ENCODE measurements at places on chromosomes 12 and 14.
A peak's percentile ranks its signal among the peaks of the same experiment; 100 is the strongest.

DNA sequence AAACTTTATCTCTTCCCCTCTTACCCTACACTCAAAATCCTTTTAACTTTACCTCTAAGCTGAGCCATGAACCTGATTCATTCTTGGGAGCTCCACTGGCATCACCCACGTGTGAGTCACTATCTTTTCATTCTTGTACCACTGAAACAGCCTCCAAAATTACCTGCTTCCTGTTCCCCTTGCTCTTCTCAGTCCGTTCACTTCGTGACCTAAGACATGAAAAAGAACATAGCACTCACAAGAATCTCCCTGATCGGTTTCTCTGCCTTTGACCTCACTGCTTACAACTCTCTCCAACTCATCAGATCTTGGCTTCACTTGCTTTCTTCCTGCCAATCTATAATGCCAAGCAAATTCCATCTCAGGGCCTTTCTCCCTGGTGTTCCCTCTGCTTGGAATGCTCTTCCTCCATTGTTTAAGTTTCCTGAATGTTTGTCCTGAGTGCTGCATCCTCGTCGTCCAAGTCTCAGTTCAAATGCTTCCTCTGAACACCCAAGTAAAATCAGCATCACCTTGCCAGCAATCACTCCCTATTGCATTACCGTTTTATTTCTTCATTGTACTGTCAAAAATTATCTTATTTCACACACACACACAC lies 9.2 kb downstream of the GLIPR1 start:
- DNase-seq, result no peak

DNA sequence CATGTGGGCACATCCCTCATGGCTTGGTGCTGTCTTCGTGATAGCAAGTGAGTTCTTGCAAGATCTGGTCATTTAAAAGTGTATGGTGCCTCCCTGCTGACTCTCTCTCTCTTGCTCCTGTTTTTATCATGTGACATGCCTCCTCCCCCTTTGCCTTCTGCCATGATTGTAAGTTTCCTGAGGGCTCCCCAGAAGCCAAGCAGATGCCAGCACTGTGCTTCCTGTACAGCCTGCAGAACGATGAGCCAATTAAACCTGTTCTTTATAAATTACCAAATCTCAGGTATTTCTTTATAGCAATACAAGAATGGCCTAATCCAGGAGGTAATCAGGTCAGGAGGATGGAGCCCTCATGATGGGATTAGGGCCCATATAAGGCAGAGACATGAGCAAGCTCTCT lies 116.3 kb downstream of the DPF3 start:
- DNase-seq, result no peak

GRCh38 chr14:58846682-58847465 lies 209.1 kb downstream of the DACT1 start:
- no peak for DNase-seq

DNA sequence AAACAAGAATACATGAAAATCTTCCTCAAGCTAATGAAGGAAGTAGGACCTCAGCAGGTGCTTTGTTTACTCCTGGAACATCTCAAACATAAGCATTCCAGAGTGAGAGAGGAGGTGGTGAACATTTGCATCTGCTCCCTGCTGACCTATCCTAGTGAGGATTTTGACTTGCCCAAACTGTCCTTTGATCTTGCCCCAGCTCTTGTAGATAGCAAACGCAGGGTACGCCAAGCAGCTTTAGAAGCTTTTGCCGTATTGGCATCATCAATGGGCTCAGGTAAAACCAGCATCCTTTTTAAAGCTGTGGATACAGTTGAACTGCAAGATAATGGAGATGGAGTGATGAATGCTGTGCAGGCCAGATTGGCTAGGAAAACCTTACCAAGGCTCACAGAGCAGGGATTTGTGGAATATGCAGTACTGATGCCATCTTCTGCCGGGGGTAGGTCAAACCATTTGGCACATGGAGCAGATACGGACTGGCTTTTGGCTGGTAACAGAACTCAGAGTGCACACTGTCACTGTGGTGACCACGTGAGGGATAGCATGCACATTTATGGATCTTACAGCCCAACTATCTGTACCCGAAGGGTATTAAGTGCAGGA lies 1.9 kb downstream of the TOGARAM1 start:
- DNase-seq, result no peak

DNA sequence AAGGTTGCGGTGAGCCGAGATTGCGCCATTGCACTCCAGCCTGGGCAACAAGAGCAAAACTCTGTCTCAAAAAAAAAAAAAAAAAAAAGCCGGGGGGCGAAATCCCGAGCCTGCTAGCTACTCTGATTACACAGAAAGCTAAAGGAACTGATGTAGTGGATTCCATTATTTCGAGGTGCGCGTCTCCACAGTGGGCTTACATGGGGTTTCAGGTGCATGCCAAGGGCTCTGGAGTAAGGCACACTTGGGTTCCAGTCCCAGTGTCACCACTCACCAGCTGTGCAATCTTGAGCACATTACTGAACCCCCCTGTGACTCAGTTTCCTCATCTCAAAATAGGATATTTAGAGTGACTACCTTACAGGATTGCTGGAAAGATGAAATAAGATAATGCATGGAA lies 1.7 kb upstream of the RAB15 start:
- DNase-seq, result no peak

DNA sequence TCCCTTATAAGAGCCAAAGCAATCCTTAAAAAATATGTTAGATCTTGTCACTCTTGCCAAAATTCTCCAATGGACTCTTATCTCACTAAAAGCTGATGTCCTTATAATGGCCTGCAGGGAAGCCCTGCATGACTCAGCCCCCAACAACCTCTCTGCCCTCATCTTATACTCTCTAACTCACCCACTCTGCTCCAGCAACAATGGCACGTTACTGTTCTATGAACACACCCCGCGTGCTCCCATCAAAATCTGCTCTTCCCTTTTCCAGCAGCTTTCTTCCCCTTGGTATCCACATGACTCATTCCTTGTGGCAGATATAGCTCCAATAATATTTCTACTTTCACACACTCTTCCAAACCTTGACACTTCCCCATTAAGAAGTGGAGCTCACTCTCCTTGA lies 108.1 kb downstream of the DENND5B start:
- no peak for DNase-seq

- no peak for DNase-seq
Observed at GRCh38 chr14:91464615-91465205, 45.4 kb downstream of the PPP4R3A start.

- DNase-seq, result no peak
Observed at GRCh38 chr12:2666411-2666810, 128.4 kb upstream of the FKBP4 start.

DNA sequence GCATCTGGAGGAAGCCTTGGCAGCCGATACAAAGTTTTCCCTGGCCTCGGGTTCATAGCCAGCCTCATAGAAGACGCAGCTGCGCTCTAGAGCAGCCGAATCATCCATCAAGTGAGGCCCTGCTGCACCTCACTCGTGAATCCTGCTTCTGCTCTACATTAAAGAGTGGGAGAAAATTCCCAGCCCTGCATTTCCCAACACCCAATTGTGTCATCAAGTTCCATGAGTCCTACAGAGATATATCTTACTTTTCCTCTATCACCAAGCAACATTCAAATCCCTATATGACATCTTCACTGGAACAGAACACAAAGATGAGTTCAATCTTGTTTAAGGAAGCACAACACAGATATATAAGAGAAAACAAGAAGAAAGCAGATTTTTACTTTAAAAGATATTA lies 139.3 kb downstream of the TTC7B start:
- DNase-seq, result no peak

GRCh38 chr12:82968631-82969367 lies 282.1 kb downstream of the TMTC2 start:
- DNase-seq, result no peak

DNA sequence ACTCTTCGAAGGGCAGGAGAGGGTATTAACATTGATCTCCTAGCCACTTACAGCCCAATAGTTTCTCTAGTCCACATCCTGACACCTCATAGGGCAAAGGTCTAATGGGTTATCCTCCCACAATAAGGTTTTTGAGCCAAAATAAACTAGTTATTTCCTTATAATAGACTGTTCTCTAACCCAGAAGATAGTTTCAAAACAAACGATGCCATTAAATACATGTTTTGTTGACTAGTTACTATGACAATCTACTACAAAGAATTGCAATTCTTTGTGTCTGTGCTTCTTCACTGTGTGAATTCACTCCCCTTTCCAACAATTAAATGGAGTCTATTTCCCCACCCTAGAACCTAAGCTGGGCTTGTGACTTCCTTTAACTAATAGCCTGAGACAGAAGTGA lies 6.4 kb upstream of the ACTR10 start:
- DNase-seq, result no peak

- no peak for DNase-seq
Observed at GRCh38 chr14:101292448-101292847, 268.8 kb upstream of the DIO3 start.

GRCh38 chr12:9109737-9110491 lies 5.8 kb downstream of the A2M start:
- no peak for DNase-seq

DNA sequence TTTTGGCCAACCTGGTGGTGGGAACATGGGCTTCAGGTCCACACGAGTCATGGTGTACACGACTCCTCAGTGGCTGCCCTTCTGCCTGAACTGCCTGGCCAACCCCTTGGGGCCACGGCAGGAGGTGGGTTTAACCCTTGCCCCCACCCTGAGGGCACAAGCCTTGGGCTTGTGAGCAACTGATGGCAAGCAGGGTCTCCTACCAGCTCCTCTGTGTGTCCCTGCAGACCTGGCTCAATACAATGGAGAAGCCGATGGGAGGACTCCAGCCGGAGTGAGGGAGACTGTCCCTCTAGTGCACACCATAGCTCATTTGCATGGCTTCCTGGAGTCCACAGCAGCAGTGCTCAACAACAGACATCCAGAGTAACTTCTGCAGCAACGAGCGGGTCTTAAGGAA lies 28.0 kb downstream of the JAG2 start:
- no peak for DNase-seq

- no peak for DNase-seq
Observed at GRCh38 chr12:104747955-104748354, 210.1 kb downstream of the SLC41A2 start.

GRCh38 chr14:64879635-64880220 lies at the start of gene SPTB:
SPTB (minus strand) TSS chr14:64879907; CDS start chr14:64823094, 56,813 bp downstream.
- DNase-seq, result peak; percentile 49

- DNase-seq, result no peak
Observed at GRCh38 chr14:69672356-69672755, 61.0 kb downstream of the SUSD6 start.

DNA sequence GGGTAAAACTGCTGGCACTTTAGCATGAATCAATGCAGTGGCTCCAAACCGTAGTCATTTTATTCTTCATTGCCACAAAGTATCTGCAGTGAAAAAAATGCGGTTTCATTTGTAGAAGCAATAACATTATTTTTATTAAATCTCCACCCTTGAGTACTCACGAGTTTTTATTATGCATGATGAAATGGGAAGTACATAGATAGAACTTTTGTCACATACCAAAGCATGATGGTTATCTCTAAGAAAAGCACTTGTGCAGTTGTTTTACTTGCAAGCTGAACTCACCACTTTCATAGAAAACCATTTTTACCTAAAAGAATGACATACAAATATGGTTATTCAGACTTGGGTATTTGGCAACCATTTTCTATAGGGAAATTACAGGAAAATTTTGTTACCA lies 90.3 kb downstream of the PELI2 start:
- no peak for DNase-seq

DNA sequence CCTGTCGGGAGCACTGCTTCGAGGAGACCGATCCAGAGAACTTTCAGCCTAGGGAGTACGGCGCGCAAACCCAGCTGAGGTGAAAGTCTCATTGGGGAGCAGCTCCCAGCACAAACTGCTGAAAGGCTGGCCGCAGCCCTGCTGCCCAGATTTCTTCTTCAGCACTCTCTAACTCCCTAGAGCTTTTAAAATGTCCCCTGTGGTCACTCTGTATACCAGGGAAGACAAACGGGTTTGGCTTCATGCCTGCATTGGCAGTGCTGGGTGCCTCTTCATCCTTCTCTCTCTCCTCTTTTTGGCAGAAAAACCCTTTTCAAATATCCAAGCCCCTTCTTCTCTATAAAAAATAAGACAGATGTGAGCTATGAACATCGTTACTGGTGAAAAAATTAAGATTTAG lies 34.9 kb downstream of the BBS10 start:
- no peak for DNase-seq

- DNase-seq, result peak; percentile 91
Observed at GRCh38 chr14:92409043-92409442, 86.1 kb downstream of the SLC24A4 start.

GRCh38 chr12:124397807-124398577 lies 103.1 kb downstream of the RFLNA start:
- no peak for DNase-seq

DNA sequence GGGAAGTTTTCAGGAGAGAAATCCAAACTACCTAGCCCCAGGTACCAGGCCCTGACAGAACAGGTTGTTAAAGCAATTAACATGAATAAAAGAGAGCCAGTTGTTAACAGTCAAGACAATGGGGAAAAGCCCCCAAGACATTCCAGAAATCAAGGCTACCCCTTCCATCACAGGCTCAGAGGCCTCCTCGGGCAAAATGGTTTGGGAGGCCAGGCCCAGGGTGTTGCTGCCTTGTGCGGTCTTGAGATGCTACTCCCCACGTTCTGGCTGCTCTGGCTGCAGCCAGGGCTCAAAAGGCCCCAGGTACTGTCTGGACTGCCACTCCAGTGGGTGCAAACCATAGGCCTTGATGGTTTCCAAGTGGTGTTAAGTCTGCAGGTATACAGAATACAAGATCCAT lies 7.0 kb downstream of the CRY1 start:
- DNase-seq, result no peak

GRCh38 chr12:24138041-24138440 lies 188.6 kb upstream of the SOX5 start:
- no peak for DNase-seq

DNA sequence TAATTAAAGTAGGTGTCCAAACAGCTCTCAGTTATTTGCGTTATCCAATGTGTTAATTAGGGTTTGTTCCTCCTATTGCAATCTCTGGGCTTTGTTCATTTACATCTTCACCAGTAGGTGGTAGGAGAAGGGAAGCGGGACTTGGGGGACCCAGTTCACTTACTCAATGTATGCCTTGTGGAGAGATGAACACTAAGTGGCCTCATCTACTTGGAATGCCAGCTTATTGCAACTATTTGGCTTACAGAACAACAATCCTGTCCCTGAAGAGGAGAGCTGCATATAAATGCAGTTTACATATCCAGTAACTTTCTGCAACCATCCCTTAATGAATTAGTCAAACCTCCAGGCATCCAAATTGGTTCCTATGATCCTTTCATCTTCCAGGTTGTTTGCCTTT lies 417.1 kb upstream of the CCDC196 start:
- DNase-seq, result no peak

Measured in left hindlimb (tissue), 1 donor.